ENCODE measurements at places on chromosomes 1 and 21.
A peak's percentile ranks its signal among the peaks of the same experiment; 100 is the strongest.

- no peak for DNase-seq
Measured at GRCh38 chr1:167631936-167632614, 2.0 kb downstream of the RCSD1 start.

- peak; percentile 46 for DNase-seq
Measured at GRCh38 chr1:8560611-8561544, 243.0 kb downstream of the SLC45A1 start.

GRCh38 chr1:51236531-51237350 lies 668 bp downstream of the RNF11 start:
- DNase-seq = peak; percentile 34

- DNase-seq = no peak
Measured at GRCh38 chr1:109611308-109611990, 8.0 kb downstream of the GNAT2 start.

DNA sequence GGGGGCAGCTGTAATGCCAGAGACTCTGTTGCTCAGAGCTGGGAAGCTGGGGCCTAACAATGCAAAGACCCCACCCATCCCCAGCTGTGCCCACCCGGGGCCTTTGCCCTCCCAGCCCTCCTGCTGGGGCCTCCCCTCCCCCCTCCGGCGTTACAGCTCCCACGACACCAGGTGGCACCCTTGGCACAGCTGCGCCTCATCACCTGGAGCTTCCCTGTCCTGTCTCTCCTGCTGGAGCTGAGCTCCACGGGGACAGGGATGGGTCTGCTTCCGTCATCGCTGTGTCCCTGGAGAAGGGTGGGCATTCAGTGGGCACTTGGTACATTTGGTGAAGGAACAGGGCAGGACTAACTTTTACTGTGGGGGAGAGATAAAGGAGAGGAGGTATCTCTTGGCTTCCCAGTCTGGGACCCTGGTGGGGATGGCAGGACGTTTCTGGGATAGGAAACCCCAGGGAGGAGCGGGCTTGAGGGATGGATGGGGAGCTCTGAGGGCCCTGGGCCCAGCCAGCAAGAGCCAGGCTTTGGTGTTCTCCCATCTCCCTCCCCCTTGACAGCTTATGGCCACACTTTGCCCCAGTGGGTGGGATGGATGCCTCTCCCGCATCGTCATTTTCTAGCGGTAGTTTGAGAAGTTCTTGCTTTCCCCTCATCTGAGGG lies 453.2 kb downstream of the PTPRU start:
- DNase-seq = no peak

DNA sequence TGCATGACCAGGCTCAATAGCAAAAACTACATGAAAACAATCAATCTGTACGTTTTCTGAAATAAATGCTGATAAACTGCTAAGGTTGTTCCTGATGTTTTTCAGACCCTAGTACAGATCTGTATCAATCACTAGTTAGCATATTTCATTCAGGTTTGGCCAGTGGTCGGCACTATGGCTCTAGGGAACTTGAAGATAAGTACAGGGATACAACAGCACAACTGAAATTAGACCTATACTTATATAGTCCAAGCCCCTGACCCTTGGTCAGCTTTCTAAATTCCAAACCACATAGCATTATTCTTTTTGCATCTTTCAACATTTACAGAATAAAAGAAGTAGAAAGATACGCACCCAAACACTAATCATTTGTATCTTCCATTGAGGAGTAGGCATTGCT lies 142.7 kb downstream of the PLPPR4 start:
- DNase-seq = no peak

DNA sequence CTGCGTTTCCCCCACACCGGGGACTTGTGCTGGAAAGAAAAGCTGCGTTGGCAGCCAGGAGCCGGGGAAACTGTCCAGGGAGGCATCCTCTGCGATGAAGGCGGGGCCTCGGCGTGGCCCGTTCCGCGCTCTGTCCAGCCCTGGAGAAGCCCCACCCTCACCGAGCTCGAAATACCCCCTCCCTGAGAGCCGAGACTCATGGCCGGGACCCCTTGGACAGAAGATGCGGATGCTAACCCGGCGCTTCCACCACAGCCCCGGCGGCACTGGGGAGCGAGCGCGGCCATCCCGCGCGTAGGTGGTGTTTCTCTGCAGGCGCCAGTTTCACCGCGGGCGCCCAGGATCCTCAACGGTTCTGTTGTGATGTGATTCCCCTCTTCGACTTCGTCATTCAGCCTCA lies 31.6 kb downstream of the PDE9A start:
- DNase-seq = no peak

DNA sequence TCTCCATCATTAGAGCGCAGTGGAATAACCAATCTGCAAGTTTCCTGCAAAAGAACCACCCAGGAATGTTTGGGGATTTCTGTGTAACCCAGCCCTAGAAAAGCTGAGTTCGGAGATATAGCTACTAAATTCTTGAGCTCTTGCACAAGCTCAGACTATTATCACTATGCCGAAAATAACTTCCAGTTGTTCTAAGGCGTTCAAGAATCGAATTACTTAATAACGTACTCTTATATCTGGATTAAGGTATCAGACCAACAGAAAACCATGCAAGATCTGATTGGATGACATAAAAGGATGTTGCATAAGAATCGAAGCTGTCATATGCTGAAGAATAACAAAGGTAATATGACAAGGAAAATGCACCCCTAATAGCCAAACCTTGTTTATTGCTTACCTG lies 7.5 kb upstream of the LAMC2 start:
- DNase-seq = no peak

GRCh38 chr1:12618965-12619791 lies 1.2 kb upstream of the DHRS3 start:
- DNase-seq = peak; percentile 89

GRCh38 chr1:3795453-3796214 lies 664 bp downstream of the LRRC47 start:
- no peak for DNase-seq

- no peak for DNase-seq
Measured at GRCh38 chr1:204498981-204499380, 4.4 kb upstream of the PIK3C2B start.

GRCh38 chr1:241787691-241788090 lies 60.3 kb upstream of the EXO1 start:
- DNase-seq = no peak

DNA sequence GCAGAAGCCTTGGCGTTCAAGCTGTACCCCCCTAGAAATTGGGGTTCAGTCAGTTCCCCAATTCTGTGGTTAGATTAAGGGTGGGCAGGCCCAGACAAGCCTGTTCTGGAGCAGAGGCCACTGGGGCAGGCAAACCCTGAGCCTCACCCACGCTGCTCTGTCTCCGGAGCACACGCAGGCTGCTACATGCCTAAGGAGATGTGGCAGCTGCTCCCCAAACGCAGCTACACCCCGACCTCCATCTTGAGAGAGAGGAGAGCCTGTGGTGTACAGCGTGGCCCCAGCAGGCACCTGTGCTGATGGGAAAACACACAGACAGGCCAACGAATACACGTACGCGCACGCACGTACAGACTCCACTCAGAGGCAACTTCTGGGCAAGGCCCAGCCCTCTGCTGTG lies 33.9 kb upstream of the GRHL3 start:
- no peak for DNase-seq

GRCh38 chr21:34885125-34885524 lies 164.0 kb downstream of the RUNX1 start:
- no peak for DNase-seq

- DNase-seq = no peak
Measured at GRCh38 chr1:8154621-8155052, 128.5 kb upstream of the ERRFI1 start.

DNA sequence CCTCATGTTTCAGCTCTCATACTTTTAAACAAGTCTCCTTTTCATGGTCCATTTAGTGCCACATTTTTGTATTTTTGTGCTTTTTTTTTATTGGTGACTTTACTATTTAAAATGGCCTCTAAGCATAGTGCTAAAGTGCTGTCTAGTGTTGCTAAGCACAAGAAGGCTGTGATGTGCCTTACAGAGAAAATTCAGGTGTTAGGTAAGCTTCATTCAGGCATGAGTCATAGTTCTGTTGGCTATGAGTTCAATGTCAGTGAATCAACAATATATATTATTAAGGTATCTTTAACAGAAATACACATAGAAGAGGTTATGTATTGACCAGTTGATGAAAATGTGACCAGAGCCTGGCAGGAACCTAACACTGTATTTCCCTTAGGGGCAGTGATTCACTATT lies 12.8 kb upstream of the FUBP1 start:
- no peak for DNase-seq

All from fibroblast of skin of scalp (primary cell).